Ureter (tissue), 1 donor: ENCODE measurements at places on chromosomes 3 and 15.

- no peak for DNase-seq
Observed at GRCh38 chr3:53157974-53158580, 2.9 kb upstream of the PRKCD start.

GRCh38 chr15:36332301-36332700, 247.1 kb upstream of the CDIN1 start:
- no peak for DNase-seq

DNA sequence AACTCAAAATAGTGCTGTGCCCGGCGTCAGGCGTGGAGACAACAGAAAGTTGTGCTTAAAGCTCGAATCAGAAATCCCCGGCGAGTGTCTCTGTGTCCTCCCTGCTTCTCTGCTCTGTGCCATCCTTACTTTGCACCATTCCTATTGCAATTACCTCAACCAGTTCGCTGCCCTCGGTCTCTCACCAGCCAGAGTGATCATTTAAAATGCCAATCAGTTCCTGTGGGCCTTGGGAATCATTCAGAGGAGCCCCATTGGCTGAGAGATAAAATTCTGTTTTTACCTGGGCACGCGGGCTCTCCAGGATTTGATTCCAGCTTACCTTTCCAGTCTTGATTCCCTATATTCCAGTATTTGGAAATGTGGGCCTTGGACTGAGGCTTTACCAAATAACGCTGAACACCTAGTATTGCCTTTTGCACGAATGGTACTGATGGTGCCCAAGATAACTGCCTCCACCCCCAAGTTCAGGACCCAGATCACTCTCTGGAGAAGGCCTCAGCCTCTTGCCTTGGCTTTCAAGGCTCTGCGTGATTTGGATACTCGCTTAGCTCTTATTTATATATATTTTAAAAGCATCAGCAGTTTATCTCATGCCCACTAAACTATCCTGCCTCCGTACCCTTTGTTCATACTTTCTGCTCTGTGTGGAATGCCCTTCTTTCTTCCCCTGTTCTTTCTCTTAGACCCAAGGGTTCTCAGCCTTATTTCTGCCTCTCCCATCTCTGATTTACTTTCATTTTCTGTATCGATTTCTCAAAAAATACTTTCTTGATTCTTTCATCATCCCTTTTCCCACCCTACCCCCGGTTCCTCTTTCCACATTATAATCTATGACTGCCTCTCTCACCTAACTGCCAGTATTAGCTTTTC, 863 bp downstream of the PSMA4 start:
- DNase-seq, result no peak

- DNase-seq, result no peak
Observed at GRCh38 chr3:120685411-120685810, 3.4 kb upstream of the HGD start.

GRCh38 chr3:4045756-4046155, 246.5 kb downstream of the LRRN1 start:
- no peak for DNase-seq

DNA sequence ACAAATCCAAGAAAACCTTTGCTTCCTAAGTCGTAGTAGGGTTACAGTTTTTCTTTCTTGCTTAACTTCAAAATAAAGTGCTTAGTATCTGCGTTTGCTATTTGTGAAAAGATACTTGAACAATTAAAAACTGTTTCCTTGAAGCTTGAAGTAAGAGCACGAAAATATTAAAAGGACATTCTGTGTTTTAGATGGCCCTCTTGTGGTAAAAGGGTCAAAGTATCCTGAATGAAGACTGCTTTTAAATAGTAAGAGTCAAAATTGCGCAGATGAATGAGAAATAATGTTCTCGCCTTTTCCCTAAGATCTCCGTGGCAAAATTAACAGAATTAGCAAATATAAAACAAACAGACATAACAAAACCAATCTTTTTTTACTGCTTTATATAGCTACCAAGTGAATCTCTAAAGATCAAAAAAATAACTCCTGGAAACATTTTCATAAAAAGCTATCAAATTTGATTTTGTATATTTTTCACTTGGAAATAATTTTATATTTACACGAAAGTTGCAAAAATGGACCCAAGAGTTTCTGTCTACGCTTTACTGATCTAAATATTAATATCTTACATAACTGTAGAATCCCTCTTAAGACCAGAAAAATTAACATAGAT, 175.4 kb downstream of the MBNL1 start:
- no peak for DNase-seq

DNA sequence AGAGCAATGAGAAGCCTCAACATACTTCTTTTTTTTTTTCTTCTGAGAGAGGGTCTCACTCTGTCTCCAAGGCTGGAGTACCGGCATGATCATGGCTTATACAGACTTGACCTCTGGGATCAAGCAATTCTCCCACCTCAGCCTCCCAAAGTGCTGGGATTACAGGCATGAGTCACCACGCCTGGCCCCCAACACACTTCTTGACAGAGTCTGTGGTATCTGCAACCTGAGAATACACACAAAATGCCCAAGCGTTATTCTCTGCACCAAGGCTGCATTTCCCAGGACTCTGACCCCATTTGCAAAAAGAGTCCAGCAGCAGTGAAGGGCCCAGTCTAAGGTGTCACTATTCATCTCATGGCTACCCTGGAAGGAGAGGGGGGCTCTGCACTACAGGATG, 42.7 kb upstream of the BLM start:
- no peak for DNase-seq

DNA sequence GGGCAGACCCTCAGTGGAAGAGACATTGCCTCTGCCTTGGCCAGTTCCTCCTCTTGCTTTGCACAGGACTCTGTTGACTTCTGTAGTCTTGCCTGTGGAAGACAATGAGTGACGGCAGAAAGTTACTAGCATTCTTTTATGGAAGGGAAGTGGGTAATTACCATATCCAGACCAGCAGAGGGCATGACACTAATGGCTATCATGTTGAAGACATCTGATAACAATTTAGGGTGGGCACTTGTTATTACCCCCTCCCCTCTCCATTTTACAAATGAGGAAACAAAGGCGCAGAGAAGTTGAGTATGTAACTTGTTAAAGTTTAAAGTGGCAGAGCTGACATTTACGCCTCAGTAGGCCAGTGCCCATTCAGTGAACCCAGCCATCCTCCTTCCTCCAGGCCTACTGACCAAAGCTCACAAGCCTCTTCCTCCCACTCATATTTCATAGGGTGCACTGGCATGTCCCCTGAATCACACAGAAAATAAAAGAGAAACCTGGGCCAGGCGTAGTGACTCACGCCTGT, 48.2 kb upstream of the FMN1 start:
- DNase-seq, result no peak

GRCh38 chr3:132911741-132912415, 126.3 kb upstream of the TMEM108 start:
- DNase-seq, result no peak

- DNase-seq, result no peak
Observed at GRCh38 chr3:5006755-5007202, 27.5 kb downstream of the BHLHE40 start.

DNA sequence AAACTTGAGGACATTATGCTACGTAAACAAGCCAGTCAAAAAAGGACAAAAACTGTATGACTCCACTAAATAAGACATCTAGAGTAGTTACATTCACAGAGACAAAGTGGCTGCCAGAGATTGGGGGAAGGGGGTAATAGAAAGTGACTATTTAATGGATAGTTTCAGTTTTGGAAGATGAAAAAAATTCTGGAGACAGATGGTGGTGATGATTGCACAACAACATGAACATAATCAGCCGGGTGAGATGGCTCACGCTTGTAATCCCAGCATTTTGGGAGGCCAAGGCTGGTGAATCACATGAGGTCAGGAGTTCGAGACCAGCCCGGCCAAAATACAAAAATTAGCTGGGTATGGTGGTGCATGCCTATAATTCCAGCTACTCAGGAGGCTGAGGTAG, 40.6 kb downstream of the DPP8 start:
- DNase-seq, result no peak

DNA sequence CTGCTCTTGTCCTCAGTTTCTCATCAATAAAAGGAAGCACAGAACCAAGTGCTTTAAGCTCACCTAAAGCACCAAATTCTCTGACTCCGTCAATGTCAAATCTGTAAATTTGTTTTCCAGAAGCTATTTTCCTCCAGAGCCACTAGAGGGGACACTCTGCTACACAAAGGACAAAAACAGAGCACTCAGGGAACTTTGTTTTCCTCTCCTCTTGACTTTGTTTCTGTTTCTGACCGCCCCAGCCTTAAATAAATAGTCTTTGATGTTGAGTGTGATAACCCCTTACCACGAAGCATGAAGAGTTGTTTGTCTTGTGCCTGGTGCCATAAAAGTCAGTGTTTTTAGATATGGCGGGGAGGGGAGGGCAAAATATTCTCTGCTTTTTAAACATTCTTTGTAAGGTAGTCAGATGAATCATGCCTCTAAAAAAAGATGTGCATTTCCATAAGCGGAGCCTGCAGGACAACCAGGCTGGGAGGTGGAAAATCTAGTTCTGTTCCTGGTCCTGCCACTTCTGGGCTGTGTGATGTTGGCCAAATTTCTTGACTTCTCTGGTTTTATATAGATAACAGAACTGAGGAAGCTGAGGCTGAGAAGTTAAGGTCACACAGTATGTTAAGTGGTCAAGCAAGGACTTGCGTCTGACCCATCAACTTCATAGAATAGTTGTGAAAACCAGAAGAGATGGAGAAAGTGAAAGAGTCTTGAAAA, 7.3 kb upstream of the ZBTB38 start:
- DNase-seq, result no peak

GRCh38 chr3:28935146-28935545, 345.7 kb upstream of the RBMS3 start:
- DNase-seq, result no peak

GRCh38 chr15:90071220-90071807, 31.0 kb downstream of the IDH2 start:
- DNase-seq, result peak; percentile 83

DNA sequence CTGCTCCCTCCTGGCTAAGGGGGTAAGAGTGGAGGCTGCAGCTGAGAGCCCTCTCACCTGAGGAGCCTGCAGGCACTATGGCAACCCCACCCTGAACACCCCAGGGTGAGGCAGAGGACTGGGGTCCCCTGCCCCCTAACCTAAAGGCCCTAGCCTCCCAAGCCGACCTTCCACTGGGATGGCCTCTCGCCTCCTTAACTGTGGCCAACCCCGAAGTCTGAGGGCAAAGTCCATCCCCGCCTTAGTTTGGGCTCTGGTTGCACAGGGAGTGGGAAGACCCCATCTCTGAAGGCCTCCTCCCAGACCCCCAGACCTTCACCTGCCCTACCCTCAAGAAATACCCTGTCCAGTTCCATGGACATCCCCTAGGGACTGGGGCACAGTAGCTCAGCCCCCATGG, 100.6 kb upstream of the PRR23E start:
- DNase-seq, result no peak

DNA sequence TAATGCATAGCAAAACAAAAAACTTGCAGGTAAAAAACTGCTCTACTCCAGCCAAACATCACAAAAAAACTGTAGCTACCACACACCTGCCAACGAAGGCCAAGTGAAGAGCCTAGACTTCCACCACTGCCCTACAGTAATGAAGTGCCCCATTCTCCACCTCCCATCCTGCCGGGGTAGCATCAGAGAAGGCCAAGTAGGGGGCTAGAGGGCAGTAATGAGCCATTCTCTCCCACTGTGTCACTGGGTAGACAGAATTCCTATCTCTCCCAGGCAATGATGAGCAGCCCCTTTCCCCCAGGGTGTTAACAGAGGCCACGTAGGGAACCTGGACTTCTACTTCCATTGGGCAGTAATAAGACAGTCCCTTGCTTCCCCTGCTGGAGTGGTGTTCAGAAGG, 9.5 kb downstream of the SEC22C start:
- DNase-seq, result no peak

DNA sequence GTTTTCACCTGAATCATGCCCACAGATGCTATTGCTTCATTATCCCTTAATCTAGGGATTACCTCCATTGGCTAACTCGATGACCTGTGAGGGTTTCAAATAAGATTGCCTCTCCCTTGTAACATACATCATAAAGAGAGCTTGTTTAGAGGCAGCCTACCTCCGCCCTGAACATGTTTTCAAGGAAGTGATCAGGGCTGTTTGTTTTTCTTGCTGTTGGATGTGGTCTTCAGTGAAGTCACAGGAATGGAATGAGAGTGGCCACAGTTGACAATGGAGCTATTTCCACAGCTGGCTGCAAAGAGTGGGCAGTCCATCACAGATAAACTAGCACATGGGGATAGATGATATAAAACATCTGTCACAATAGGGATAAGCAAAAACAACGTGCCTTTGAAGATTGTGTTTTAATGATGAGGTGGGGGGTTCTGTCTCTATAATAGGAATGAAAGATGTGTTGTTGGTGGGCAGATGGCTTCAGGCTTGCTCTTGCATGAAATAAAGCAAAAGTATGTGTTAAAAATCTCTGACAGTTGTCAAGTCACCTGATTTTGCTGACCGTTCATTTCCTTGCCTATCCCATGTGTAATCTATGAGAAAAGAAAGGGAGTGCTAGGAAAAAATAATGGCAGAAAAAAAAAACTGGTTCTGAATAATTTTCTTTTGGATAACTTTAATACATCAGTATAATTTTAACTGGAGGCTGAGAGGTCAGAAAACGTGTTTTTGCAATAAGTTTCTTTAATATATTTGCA, 642.3 kb downstream of the RBMS3 start:
- DNase-seq, result no peak

DNA sequence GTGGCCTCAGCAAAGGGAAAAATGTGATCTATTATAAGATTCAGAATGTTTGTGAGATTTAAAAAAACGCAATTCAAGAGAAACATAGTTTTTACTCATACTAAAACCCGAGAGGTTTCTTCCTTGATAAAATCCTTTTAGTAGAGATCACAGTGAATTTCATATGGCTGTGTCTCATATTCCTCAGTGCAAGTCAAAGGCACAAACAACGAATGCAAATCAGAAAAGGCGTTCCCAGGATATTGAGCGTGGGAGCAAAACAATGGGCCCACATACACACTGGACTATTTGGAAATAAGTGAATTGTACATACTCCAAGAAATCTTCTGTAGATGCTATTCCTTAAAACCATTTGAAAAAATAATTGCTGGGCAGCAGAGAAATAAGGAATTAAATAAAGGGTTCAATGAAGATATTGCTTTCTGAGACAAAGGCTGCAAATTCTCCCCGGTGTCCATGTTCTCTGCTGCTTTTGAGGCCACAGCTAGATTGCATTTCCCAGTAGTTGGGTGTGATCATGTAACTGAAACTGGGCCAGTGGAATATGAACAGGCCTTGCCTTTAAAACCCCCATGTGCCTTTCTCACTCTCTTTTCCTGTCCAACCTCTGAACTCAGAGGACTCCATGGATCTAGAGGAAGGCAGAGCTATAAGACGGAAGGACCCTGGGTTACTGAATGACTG, 144.6 kb upstream of the TBL1XR1 start:
- no peak for DNase-seq

DNA sequence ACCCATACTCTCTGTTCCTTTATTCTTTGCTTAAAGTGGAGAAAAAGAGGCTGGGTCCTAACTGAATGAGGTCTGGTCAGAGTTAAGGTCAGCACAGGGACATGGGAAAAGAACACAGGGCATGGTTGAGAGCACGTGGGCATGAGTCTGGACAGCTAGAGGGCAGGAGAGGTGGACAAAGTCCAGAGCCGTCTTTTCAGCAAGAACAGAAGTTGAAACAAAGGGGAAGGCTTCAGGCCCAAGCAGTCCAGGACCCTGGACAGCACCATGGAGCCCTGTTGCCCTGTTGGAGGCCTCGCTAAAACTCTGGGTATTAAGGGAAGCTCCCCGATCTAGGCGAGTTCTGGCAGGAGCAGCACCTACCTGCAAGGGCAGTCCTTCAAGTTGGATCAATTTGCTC, 50.7 kb downstream of the XYLB start:
- DNase-seq, result no peak
